Amygdala (tissue), 56 donors: ENCODE measurements at places on chromosomes 16 and 17.

GRCh38 chr17:52828621-52829020 is 670.1 kb upstream of the CA10 start:
- no peak for DNase-seq

DNA sequence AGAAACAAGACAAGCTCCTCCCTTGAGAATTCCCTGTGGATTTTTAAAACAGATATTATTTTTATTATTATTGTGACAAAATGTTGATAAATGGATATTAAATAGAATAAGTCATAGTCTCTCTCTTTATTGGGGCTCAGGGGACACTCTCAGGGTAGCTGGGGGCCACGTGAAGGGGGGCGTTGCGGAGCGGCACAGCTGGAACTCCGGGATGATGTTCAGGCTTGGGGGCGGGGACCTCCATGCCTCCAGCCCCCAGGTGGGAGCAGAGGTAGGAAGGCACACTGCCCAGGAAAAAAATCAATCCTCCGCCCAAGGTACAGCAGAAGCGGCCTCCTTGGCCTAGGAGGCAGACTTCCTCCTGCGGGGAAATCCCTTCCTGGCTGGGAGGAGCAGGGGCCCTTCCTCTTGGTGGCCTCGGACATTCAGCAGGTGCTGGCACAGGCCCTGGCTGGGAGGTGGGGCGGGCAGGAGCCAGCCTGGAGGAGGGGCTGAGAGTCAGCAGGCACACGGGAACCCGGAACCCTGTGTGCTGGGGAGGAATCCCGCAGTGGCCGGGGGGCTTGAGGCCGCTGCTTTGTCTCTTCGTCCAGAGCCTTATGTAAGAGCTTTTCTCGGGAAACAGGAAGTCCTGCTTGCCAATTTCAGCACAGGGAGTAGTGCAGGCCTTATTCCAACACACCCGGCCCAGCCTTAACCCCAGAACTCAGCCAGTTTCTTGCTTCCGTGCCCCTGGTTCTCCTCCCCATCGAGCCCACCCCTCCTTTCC is 591 bp upstream of the TNFSF13 start:
- peak; percentile 69 for DNase-seq

DNA sequence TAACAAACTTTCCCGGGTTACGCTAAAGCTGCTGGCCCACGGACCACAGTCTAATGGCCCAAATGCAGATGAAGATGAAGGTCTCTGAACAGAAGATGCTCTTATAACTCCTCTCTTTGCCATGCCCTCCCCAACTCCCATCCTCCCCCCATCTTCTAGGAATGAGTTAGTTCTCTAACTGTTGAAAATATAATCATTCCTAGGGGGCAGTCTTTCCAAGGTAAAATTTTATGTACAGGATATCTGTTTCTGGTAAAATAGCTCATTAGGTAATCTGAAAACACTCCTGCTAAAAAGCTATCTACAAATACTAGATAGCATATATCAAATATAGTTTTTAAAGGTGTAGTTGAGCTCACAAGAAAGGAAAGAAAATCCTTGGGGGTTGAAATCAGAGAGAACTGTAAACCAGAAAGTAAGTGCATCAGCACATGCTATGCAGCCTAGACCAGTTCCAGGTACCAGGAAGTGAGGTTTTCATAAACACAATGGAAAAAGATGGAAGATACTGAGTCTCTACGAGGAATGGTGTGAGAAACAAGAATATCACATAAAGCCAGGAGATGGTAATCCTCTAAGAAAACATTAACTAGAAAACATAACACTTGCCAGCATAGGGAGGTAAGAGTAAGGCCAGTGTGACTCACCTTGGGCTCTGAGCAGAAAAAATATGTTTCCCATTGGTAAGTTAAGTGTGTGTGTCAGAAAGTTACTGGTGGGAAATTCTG is 38.1 kb downstream of the CMC2 start:
- no peak for DNase-seq

DNA sequence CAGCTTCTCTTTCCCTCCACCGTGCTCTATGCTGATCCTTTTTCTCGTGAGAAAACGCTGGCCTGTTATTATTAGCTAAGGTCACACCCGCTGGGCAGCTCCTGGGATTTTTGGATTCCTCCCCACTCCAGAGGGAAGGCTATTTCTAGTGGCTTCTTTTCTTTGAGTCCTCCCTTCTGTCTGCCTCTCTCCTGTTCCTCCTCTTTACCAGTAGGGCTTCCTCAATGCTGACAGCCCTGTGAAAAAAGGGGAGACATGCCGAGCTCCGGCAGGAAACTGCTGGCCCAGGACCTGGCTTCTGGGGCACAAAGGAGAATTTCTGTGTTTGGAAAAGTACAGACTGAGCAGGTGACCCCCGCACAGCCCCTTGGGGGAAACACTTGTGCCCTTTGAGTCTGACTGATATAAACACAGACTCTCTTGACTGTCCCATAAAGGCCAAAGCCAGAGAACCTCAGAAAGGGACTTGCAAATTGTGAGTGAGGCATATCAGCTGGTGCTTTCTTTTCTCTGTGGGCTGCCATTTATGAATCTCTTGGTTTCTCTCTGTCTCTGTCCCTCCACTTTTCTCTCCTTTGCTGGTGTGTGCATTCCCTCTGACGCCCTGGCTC is 14.0 kb upstream of the RNF135 start:
- DNase-seq = no peak

- DNase-seq = peak; percentile 14
Measured at GRCh38 chr16:15482068-15482747, 47.8 kb downstream of the BMERB1 start.

- no peak for DNase-seq
Measured at GRCh38 chr17:82344175-82344907, 10.8 kb upstream of the SECTM1 start.
